ENCODE measurements at places on chromosomes 16 and 17.

DNA sequence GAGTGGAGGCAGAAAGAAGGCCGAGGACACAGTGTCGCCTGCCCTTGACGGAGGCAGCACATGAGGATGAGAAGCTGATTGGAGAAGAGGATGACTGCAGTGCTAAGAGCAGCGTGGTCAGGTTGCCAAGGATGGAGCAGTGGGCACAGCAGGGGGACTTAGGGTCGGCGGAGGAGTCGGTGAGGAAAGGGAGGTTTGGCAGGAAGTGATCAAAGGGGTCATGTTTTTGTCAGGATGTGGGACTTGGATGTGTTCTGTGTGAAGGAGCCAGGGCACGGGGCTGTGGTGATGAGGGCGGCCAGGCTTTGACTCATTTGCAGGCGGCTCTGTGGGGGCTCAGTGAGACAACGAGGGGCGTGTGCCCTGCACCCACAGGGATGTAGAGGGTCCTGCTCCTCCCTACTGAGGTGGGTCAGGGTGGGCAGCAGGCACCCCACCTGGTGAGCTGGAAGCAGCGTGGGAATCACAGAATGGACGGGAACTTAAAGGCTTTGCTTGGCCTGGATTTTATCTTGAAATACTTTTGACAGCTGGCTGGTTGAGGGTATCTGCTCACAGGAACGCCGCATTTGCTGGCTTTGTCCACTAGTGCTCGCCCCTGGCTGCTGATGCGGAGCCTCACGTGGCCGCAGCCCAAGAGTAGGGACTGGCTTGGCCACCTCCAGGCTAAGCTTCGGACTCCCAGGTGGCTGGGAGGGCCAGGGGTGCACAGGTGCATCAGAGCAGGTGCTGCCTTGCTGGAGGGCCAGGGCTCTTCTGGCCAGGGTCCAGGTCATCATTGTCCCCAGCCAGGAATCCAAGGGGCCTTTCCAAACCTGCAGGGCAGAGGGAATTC, 6.0 kb downstream of the MPG start:
- no peak for DNase-seq

- DNase-seq, result no peak
Observed at GRCh38 chr16:7124242-7124641, 208.4 kb upstream of the RBFOX1 start.

- no peak for DNase-seq
Observed at GRCh38 chr17:79466562-79467350, 144.1 kb downstream of the RBFOX3 start.

DNA sequence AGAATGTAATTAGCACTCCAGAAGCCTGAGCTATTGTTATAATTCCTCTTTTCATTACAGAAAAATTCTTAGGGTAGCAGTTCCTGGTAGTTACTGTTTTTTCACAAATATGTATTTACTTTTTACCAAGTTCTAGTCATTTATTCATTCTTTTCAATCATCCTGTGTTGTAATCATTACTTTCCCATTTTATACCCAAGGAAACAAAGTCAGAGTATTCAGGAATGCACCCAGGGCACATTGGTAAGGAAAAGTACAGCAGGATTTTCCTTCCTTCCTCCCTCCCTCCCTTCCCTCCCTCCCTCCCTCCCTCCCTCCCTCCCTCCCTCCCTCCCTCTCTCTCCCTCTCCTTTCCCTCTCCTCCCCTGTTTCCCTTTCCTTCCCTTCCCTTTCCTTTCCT, 115.9 kb upstream of the RBFOX1 start:
- DNase-seq, result no peak

DNA sequence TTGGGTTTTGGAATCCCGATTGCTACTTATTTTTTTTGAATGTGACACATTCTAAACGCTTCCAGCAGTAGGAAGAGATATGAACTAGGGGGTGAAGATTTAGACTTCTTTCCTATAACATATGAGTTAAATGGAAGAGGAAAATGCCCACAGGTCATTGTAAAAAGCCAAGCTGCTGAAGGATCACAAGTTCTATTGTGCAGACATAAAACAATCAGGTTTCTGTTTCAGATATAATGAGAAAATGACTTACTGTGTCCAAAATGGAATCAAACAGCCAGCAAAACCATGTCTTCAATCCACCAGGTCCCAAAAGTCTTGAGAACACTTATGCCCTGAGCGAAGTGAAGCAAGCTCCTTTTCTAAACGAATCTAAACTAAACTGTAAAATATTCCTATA, 157.0 kb upstream of the SOX9 start:
- DNase-seq, result no peak

DNA sequence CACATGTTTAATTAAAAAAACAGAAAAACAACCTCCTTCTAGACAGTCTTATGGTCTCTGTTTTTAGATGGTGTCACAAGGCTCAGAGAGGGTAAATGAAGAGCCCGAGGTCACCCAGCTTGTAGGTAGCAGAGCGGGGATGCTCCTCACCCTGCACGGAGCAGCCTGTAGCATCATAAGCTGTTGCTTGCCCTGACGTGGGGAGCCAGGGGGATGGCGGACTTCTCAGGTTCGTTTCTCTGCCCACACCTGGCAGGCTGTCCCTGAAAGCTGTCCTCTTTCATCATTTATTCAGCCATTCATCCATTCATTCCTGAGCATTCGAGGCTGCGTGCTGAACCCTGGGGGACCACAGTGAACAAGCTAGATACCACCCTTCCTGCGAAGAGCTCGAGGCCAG, 75.7 kb upstream of the KSR1 start:
- no peak for DNase-seq

GRCh38 chr16:58492735-58493134, 7.2 kb upstream of the NDRG4 start:
- DNase-seq, result no peak

- DNase-seq, result no peak
Observed at GRCh38 chr17:76102944-76103273, 678 bp downstream of the EXOC7 start.

DNA sequence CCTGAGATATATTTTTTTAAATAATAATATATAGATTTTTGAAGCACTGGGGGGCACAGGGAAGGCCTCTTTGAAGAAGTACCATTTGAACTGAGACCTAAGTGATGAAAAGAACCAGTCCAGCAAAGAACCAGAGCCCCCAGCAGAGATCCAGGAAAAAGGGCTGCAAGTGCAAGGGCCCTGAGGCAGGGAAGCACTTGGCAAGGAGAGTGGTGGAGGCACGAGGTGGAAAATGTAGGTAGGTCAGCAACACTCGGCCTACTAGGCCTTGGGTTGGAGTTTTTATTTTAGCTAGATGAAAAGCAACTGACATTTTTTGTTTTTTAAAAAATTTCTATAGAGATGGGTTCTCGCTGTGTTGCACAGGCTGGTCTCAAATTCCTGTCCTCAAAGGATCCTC, 1.6 kb upstream of the CD19 start:
- DNase-seq, result no peak

- DNase-seq, result peak; percentile 92
Observed at GRCh38 chr16:83956336-83957289, 3.6 kb downstream of the OSGIN1 start.

- DNase-seq, result peak; percentile 85
Observed at GRCh38 chr17:10875984-10876555, 38.2 kb upstream of the PIRT start.

DNA sequence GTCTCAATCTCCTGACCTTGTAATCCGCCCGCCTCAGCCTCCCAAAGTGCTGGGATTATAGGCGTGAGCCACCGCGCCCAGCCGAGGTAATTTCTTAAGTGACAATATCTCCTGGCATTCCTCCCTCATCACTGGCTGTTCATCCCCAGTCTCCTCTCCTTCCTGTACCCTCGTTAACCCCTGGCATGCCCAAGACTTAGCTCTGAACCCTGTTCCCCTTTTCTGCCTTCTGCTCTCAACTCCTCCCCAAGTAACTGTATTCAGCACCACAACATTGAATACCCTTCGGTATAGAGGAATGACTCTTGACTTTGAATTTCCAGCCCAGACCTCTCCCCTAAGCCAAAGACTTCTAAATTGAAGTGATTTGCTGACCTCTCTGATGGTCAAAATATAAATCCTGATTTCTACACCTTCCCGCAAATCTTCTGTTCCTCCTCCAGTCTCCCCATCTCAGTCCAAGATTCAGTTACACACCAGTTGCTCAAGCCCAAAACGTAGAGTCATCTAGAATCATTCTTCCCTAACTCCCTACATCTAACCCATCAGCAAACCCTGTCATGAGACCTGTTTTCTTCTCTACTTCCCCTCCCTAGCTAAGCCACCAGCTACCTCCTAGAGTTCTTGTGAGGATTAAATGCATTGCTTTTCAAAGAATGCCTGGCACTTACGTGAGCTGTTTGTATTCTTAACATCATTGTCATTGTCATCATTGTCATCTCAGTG, 14.8 kb downstream of the PMP22 start:
- peak; percentile 38 for DNase-seq

- no peak for DNase-seq
Observed at GRCh38 chr17:1122533-1123392, 57.0 kb downstream of the ABR start.

DNA sequence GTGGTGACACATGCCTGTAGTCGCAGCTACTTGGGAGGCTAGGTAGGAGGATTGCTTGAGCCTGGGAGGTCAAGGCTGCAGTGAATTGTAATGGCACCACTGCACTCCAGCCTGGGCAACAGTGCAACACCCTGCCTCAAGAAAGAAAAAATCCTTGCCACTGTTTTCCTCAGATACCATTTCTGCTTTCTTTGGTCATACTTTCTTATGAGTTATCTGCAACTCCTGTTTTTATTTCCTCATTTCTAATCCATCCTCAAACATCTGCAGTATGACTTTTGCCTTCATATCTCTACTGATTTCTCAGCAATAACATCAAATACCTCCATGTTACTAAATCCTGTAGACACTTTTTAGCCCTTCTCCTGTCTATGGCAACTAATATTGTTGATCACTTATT, 3.1 kb upstream of the AP2B1 start:
- no peak for DNase-seq

GRCh38 chr17:17445925-17446665, 30.7 kb upstream of the MED9 start:
- no peak for DNase-seq

- DNase-seq, result no peak
Observed at GRCh38 chr17:79525793-79526677, 84.8 kb downstream of the RBFOX3 start.

DNA sequence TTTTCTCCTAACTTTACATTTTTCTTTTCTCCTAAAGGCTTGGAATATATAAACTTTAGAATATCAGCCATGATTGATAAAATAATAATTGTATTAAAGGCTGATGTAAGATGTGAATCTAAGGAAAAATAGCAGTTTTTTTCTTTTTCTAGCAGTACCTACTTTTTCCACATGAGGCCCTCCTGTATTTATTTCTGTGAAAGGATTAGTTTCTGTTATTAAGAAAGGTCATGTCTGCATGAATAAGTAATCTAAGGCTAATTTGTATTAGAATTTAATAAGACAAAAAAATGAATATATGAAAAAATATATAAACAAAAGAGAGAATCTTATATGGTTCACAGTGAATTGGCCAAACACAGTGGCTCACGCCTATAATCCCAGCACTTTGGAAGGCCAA, 85.3 kb downstream of the STXBP4 start:
- no peak for DNase-seq

DNA sequence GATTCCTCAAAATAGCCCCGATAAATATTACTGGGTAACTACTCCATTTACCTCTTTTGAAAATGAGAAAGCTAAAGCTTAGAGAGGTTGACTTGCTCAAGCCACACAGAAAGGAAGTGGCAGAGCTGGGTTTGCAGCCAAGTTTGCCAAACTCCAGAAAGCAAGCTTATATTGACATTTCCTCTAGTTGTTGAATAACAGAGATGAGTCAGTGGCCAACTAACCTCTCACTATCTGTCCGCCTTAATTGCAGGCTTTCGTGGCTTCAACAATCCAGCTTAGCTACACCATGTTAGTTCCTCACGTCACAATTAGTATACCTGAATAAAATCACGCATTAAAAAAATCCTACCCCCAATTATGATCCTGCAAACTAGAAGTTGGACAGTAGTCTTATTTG, 151.7 kb downstream of the CNTNAP4 start:
- DNase-seq, result no peak

DNA sequence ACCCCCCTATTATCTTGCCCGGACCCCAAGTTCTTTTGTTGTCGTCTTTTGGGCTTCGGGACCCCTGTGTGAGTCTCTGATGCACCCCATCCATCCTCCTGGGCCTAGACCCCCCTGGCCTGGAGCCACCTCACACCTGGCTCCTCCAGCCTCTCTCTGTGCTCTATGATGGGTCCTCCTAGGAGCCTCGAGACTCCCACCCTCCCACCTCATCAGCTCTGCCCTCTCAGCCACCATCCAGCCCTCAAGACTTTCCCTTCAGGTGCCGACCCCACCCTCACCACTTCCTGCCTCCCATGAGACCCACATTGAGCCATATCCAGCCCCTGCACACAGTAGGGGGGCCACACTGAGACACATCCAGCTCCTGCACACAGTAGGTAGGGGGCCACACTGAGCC, 8.7 kb upstream of the ATP2A3 start:
- no peak for DNase-seq

DNA sequence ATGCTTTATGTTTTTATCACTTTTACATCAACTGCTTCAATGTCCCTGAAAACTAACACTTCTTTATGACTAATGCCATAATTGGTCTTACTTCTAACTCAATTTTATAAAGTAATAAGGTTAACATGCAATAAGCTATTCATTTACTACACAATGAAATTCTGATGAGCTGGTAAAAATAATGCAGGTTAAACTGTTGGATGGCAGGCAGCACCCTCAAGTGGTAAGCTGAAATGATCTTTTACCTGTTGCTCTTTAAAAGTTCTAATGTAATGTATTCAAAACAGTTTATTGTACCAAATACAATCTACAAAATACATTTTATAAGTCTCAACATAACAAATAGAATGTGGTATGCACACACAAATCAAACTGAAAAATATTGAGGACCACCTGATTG, 1280.3 kb downstream of the CDH8 start:
- no peak for DNase-seq

DNA sequence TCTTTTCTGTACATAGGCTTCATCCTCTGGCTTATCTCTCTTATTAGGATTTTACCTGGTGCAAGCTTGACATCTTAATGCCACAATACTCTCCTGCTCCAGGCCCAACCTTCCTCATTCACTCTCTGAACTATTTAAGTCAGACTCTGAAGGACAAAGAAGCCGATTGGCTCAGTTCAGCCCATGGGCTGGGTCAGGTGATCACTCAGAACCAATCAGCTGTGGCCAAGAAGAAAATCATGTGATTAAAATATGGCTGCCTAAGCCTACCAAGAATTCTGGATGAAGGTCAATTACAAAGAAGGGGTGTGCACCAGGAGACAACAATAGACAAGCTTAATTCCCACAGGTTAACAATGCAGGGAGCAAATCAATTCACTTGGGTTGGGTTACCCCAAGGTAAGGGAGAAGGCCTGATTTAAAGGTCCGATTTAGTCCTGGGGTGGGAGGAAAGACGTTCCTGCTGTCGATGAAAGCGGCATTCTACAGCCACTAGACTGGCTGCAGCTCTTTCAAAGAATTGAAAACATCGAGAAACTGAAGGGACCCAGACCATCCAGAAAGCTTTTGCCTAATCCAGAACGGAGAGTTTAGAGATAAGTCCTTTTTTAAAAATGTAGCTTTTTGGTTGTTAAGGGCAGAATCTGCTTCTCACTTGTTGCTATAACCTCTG, 42.9 kb upstream of the NFAT5 start:
- no peak for DNase-seq

GRCh38 chr16:5062051-5062450, 3.7 kb downstream of the C16orf89 start:
- no peak for DNase-seq

- DNase-seq, result peak; percentile 89
Observed at GRCh38 chr17:75270218-75270965, 639 bp downstream of the MIF4GD start.
